ENCODE measurements at places on chromosomes 4 and X. TPM values are rescaled to one million over a fixed set of nuclear protein-coding genes. Genes with fewer than 3 reads are reported as not detected.

The APOOL gene
- 11.2 TPM for total RNA-seq

The OSTC gene
- total RNA-seq: 263 TPM

The NALF2 gene
- total RNA-seq: 0.09 TPM

The NPNT gene
- total RNA-seq: under 0.01 TPM

The ODAPH gene
- total RNA-seq: not detected

Data from endothelial cell of coronary artery (primary cell).